ENCODE measurements at places on chromosomes 6 and 20.

- no peak for DNase-seq
Observed at GRCh38 chr20:18727032-18727508, 86.5 kb upstream of the SCP2D1 start.

- no peak for DNase-seq
Observed at GRCh38 chr6:10084111-10084986, 330.5 kb downstream of the TFAP2A start.

- no peak for DNase-seq
Observed at GRCh38 chr6:95649451-95649850, 72.1 kb downstream of the MANEA start.

DNA sequence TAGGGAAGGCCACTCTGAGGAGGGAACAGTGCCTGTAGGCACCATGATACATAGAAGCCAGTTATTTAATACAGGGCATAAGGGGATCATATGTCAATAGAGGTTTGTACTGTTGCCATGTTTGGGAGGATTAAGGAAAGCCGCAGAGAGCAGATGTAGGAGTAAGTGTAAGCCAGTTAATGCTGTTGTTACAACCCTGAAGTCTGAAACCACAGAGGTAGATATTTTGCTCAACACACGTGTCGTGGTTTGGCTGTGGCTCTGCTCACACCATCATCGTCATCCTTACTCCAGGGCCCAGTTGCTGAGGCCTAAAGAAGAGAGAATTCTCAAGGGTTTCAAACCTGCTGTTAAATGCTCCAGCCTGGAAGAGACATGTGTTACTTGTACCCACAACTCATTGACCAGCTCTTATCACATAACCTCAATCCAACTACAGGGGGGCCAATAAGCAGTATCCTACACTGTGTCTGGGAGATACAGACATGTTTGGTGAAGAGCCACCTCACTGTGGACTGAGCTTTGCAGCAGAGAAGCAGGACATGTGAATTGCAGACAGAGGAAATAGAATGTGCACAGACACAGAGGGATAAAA lies 31.0 kb upstream of the PSMF1 start:
- no peak for DNase-seq

- no peak for DNase-seq
Observed at GRCh38 chr20:3995749-3996320, 19.5 kb downstream of the RNF24 start.

DNA sequence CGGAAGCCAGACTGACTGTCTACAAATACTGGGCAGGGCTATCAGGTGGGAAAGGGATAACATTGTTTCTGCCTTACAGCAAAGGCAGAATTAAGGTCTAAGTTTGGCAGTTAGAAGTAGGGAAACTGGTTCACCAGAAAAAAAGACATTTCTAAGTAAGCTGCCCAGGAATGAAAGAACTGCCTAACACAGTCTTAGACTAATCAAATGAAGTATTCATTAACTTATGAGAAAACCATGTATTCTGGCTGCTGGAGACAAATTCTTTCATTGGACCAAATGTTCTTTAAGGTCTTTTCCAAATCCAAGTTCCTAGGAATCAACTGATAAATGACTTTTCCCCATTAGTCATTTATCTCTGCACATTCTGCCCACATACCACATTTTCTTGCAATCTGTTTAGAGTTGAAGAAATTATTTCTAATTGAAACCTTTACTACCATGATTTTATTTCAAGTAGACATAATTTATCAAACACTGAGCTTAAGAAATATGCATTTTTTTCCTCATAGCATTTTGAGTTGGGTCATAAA lies 120.3 kb upstream of the OGFRL1 start:
- DNase-seq: no peak

GRCh38 chr20:14113416-14113815 lies 118.1 kb downstream of the MACROD2 start:
- no peak for DNase-seq

DNA sequence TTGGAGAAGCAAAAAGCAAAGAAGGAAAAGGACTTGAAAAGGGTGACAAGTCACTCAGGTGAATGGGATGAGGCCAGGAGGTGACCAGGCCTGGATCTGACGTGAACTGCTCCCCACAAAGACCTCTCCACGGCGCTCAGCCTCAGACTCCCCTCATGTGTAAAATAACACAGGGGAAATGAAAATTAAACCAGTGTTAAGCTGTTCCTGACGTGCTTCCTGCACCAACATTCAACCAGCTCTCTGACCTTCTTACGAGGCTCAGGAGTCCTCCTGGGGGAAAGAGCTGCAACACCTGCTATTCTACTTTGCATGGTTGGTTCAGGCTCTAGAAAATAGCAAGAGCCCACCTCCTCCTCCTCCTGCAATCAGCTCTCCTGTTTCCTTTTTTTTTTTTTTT lies 256.7 kb downstream of the ATXN1 start:
- no peak for DNase-seq

DNA sequence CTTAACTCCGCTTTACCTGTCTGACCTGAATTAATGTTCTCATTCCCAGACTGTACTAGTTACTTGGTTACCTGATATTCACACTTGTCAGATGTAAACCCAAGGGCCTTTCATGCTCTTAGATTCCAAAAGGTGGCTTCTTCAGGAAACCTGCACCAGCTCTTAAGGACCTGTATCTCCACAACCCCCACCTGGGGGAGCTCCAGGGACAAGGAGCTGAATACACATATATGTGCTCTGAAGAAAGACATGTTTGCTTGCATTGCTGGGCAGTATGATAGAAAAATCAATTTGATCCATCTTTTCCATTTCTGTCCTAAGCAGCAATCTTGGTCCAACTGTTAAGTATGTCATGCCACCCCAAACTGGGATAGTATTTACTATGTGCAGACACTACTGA lies 64.8 kb upstream of the POU3F2 start:
- no peak for DNase-seq

- no peak for DNase-seq
Observed at GRCh38 chr20:17343656-17344452, 117.0 kb downstream of the PCSK2 start.

DNA sequence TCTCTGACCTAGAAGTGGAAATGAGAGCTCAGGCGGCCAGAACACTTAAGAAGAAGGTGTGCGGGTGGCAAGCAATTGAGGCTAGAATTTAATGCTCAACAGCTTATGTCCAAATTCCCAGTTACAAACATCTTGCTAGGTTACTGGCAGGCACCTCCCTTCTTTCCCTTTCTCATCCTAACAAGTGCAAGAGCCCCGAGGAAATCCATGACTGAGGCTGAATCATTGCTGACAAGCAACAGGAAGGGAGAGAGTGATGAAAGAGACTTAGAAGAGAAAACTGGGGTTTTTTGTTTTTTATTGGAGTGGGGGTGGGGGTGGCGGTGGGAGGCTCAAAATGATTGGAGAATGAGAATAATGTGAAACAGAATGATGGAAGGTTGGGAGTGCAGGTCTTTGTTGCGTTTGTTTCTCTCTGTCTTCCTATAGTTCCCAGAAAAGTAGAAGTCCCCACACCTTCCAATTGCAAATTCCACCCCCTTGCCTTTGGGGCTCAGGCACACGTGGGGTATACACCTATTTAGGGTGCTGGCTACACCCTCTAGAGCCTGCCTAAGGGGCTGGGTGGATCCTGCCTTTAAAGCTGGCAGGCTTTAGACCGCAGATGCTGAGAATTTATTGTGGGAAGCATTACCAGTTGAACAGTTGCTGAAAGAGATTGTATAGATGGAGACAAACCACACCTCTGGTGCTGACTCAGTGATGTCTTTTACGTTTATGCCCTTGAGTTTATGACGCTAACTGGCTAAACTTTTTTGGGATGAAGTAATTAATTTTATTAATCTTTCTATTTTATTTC lies 1.4 kb downstream of the FAM83B start:
- DNase-seq: no peak

DNA sequence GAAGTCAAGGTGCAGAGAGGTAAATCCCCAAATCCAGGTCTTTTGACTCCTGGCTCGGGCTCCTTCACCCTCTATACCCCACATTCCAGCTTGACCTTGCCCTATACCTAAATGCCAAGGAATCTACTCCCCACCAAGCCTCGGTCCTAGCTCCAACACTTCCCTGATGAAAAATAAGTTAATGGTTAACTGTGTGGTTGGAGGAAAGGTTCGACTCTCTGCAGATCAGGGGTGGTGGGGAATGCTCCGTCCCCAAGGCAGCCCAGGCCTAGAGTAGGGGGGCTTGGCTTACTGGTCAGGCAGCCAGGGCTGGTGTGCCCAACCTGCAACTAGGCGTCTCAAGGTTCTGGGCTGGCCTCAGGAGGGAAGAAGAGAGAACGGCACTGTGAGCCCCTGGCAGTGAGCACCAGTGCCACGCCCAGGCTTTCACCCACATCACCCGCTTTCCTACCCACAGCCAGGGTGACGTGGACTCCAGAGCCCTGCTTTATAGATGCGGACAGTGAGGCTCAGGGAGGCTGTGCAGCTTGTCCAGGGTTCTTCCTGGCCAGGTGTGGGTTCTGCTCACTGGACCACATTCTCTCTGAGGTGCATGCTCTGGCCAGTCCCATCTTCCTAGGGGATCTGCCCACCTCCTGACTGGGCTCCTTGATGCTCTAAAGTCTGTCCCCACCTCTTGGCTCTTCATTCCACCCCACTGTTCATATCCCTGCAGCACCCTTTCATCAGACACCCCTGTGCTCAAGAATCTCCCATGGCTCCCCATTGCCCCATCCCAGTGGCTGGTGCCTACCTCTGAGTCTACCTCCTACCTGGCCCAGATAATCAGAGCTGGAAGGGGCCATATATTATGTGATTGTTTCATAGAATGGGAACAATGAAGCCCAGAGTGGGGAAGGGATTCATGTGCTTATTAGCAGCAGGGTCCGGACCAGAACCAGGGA lies 8.2 kb downstream of the SPDEF start:
- no peak for DNase-seq

GRCh38 chr6:140921366-140922226 lies 1211.1 kb upstream of the GJE1 start:
- DNase-seq: no peak

DNA sequence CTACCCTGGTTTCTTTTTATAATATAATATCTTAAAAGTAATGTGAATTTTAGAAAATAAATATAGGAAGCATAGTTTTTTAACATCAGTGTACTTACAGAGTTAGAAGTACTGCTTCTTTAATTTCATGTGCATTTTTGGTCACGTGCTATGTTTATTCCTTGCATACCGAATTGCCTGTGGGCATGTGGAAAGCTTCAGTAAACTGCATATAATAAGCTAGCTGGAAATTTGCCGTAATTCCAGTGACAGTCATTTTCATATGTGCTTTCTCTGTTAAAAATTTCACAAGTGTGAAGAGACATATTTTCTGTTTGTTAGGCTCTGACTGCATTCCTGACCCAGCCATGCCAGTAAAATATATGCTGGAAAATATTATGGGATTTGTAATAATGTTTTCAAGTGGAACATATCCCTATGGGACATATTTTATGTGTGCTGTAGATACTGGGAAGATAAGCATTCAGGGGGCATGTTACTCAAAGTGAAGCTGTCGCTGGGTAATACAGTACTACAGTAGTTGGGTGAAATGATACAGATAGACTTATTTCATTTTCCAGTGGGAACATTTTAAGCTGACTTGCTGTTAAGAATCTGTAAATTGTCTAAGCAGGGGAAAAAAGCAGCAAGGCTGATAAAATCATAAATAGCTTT lies 616.7 kb downstream of the FRK start:
- DNase-seq: no peak

DNA sequence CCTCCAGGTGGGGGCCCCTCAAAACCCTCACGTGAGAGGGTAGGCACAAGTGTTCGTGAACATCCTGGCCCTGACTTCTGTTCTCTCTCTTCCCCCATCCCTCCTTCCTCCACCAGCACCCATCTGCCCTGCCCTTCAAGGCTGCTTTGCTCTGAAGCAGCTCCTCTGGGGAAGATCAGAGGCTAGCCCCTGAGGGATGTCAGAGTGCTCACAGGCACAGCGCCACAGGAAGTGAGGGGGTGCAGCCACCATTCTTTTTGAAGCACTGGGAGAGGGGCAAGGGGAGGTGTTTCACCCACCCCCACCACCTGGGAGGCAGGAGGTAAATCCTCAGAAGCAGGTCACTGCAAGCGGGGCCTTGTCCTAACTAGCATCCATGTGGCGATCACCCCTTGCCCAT lies 11.4 kb downstream of the MOCS1 start:
- DNase-seq: no peak

DNA sequence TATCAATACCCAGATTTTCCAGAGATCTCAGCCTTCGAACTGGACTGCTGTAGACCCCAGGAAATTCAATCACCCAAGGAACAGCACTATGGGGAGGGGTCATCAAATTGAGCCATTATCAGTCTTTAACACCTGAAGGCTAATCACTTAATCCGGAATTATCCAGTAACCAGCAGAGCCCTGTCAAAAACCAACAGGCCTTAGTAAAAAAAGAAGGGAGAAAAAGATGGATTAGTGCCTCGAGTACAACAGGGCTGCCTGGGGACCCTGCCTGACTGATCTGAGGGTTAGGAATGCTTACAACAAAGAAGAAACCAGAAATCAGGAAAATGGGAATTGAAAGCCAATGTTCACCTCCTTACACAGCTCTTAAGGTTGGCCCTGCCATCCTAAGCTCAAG lies 7.6 kb downstream of the RRAGD start:
- no peak for DNase-seq

DNA sequence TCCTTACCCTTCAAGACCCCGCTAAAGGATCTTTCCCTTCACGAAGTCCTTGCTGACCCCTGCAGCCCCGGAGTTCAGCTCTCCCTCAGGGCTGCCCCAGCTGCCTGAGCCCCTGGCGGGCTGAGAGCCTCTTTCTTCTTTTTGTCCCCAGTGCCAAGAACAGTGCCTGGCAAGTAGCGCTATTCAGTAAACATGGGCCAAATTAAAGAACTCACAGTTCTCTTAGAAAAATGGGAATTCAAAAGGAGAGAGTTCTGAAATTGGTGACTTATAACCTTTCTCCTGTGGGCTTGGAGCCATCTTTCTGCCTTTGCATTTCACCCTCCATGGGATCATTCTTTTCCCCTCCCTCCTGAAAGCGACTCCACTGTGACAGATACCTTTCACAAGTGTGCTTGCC lies 227.2 kb downstream of the TMEM242 start:
- no peak for DNase-seq

DNA sequence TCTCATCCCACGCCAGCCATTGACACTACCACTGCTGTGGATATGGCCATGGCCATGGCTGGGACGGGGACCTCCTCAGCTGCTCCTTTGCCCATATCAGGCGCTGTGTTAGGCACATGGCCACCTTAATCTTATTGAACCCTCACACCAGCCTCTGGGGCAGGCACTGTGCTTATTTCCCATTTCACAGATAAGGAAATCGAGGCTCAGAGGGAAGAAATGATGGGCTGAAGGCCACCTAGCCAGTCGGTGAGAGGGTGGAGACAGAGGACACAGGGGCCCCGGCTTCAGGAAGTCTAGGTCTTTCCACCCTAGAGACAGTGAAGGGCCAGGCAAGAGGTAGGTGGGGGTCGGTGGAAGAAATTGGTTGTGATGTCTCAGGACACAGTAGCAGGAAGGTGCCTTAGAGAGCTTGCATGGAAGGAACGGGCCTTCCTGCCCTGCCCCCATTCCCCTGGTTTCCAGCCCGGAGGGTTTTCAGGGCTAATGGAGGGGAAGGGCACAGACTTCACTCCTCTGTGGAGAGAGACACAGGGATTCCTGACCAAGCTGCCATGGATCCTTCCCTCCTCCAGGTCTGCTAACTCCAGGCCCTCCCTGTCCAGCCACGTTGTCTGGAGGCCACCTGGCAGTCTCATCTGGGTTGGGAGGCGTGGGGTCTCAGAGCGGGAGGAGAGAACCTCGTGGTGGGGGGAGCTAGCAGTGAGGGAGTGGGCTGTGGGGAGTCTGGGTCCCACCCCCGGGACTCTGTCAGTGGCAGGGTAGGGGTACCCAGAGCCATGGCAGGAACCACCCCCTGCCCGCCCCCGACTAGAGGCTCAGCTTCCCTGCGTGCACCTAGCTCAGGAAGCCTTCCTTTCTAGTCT lies 120.4 kb downstream of the VEGFA start:
- no peak for DNase-seq

All from stimulated activated effector memory CD8-positive, alpha-beta T cell treated with anti-CD3 and anti-CD28 coated beads, Interleukin-12 subunit alpha, Interleukin-12 subunit beta, amount 100 ng/mL, for 72 hours (primary cell).